NCI-H774 (cell line): ENCODE measurements at places on chromosomes 7 and 10.

GRCh38 chr10:50224330-50224952 is 26.9 kb downstream of the ASAH2 start:
- DNase-seq, result no peak

- DNase-seq, result no peak
Measured at GRCh38 chr10:75068523-75068922, 42.9 kb upstream of the SAMD8 start.

- DNase-seq, result no peak
Measured at GRCh38 chr7:17347401-17347800, 48.9 kb downstream of the AHR start.

DNA sequence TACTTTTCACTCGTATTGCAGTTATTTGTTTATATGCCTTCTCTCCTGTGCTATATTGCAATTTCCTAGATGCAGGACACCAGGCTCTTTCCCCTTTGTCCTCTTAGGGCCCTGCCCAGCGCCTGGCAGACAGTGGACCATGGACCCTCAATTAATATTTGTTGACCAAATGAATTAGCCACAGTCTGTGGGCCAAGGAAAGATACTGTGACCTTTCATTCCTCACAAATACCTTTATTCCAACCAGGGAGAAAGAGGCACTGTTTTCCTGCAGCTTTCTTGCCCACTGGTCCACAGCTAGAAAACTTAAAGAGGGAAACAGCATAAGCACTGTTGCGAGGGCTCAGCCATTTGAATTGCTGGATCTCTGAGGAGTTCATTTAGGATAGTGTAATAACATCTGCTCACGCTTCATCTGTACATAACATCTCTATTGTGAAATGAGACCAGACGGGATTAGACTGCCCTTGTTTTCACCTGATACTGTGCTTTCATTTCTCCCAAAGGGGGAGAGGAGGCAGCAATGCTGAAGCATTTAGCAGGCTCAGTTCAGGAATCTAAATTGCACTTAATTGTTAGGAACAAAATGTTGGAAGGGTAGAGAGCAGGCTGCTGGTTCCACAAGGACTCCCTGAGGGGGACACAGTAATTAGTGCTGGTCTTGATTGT is 46.7 kb downstream of the TNS3 start:
- no peak for DNase-seq

- DNase-seq, result no peak
Measured at GRCh38 chr10:78366663-78367411, 333.2 kb downstream of the RPS24 start.

GRCh38 chr10:102120991-102121738 is 997 bp upstream of the LDB1 start:
- no peak for DNase-seq

- DNase-seq, result no peak
Measured at GRCh38 chr10:94103801-94104221, 110.1 kb downstream of the PLCE1 start.

DNA sequence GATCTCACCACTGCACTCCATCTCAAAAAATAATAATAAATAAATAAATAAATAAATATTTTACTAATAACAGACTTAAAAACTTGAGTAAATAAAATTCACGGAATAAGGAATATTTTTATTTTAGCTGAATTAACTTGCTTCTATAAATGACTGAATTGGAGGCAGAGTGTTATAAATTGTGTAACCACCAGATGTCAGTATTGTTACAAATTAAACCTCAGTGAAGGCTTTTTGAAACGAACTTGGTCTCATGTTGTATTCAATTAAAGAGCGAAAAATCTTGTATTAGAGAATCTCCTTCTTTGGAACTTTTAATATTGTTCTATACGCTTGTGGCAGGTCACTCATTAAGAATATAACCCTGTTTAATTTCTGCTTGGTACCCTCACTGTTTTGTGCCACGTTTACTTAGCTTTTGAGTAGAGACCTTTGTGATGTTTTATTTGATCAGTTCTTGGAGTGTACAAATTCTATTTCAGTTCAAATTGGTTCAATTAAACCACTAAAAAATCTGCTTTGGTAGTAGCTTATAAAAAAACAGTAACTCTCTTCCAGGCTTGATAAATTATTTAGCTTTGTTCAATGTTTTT is 45.6 kb upstream of the SCIN start:
- DNase-seq, result peak; percentile 58

DNA sequence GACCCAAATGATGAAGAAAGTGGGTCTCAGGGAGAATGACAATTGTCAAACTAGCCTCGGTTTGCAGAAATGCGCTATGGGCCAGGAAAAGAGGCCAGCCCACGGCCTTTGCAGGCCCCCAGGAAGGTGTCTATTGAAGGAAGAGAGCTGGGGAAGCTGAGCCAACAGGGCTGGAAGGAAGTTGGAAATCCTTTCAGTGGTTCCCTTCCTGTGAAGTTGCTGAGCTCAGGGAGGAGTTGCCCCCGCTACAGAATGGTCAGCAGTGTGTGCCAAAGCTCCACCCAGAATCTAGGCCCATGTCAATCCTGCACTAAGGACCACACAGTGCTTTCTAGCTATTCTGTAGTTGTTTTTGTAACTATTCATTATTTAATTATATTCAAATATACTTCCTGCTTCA is 91.6 kb upstream of the ANLN start:
- DNase-seq, result no peak

DNA sequence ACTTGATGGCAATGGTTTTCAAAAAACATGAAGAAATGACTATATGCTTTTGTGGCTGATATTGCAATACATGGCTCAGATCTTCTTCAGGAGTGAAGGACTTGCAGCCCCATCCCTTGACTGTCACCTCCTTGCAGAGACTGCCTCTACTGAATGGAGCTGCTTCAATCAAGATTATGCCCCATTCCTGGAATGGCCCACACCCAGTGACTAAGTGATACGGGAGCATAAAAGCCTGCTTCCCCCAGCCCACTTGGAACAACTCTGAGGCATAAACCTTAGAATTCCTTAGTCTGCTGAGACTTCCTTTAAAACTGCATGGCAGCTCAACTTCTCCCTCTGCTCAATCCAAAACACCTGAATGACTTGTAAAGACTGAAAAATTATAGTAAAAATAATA is 957.1 kb downstream of the SORCS3 start:
- no peak for DNase-seq

- peak; percentile 50 for DNase-seq
Measured at GRCh38 chr10:133309720-133310398, 1.1 kb downstream of the ZNF511 start.

DNA sequence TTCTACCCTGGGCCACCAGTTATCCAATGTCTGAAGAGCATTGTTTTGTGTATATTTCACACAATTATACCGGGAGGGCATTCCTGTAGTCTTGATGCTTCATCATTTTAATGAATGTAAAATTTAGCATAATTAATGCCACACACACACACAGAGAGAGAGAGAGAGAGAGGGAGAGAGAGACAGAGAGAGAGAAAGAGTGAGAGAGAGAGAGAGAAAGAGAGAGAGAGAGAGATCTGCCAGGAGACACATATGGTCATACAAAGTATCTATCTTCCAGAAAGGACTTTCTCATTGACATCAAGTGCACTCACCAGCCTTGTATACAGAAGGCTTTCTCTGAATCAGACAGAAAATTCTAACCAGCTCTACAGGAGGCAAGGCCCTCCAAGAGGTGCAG is 72.3 kb downstream of the KLF6 start:
- DNase-seq, result no peak

GRCh38 chr7:32253299-32253698 is 183.1 kb upstream of the PDE1C start:
- DNase-seq, result no peak

- DNase-seq, result no peak
Measured at GRCh38 chr10:48448796-48449195, 142.3 kb downstream of the MAPK8 start.

- DNase-seq, result no peak
Measured at GRCh38 chr10:15169555-15170401, 1.3 kb upstream of the NMT2 start.

- DNase-seq, result no peak
Measured at GRCh38 chr7:69187824-69188333, 410.4 kb upstream of the AUTS2 start.

DNA sequence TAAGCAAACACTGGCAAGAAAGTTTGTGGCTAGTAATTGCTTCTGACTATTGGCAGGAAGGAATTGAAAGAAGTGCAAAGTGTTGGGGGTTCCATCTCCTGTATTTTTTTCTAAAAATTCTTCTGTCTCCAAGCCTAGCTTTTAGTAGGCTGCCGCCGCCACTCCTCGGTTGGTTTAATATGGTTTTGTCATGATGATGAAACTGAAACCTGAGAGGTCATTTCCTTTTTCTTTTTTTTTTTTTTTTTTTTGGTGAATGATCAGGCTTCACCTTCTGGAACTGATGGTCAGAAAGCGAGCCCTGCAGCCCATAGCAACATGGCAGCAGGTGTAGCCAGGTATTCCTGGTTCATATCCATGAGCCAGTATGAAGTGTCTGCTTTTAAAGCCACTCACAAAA is 75.3 kb upstream of the AGBL3 start:
- DNase-seq, result no peak

- DNase-seq, result no peak
Measured at GRCh38 chr10:126407831-126408230, 19.6 kb upstream of the ADAM12 start.

GRCh38 chr7:94382132-94382531 is 12.6 kb upstream of the COL1A2 start:
- no peak for DNase-seq

DNA sequence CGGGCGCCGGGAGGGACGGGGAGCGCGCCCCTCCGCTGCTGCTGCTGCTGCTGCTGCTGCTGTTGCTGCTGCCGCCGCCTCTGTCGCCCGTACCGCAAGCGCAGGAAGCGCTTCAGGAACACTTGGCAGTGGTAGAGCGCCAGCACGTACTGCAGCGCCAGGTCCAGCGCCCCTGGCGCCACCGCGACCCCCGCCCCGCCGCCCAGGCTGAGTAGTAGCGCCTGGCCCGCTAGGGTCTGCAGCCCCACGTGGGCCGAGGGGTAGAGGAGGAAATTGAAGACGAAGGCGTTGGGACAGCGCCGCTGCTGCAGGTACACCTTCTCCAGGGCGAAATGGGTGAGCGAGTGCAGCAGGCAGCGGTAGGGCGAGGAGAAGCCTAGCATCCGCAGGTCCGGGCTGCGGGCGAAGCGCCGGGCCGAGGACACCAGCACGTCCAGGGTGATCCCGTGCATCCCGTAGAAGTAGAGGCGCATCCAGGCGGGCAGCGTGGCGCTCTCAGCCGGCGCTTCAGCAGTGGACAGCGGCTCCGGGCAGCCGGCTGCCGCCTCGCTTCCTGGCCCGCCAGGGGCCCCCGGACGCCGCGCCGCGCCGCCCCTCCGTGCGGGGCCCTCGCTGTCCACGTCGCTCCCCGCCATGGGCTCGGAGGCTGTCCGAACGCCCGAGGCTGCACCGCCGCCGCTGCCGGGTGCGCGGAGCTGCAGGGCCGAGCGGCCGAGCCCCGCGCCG is at the start of gene TMEM229A:
Gene TMEM229A, minus strand, starts transcription at position 699 of the 726 bp plus-strand sequence. Its CDS starts 64 bp downstream, at position 635.
- DNase-seq, result peak; percentile 22

- no peak for DNase-seq
Measured at GRCh38 chr7:80851896-80852476, 66.9 kb downstream of the SEMA3C start.

DNA sequence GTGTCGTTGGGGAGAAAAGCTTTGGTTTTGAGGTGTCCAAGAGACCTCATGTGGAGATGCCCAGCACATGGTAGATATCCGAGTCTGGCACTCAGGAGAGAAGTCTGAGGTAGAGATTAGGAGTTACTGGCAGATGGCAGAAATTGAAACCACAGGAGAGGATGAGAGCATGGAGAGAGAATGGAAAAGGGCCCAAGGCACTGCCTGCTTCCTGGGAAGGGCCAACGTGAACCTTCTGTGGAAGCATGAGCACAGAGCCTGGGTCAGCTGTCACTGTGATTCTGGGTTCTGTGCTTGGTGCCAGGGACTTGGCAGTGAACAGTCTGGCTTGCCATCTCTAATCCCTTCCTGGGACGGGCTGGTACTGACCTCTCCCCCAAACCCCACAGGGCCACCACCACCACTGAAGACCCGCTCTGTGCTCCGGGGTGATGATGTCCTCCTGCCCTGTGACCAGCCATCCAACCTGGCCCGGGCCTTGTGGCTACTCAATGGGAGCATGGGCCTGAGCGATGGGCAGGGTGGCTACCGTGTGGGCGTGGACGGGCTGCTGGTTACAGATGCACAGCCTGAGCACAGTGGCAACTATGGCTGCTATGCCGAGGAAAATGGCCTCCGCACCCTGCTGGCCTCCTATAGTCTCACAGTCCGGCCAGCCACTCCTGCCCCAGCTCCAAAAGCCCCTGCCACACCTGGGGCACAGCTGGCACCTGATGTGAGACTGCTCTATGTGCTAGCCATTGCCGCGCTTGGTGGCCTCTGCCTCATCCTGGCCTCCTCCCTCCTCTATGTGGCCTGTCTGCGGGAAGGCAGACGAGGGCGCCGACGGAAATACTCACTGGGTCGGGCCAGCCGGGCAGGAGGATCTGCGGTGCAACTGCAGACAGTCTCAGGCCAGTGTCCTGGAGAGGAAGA is 4.1 kb downstream of the MRPL43 start:
- DNase-seq, result no peak

GRCh38 chr10:127576051-127576450 is 26.9 kb downstream of the NPS start:
- no peak for DNase-seq

GRCh38 chr7:101201695-101202602 is 1.1 kb upstream of the MOGAT3 start:
- no peak for DNase-seq

DNA sequence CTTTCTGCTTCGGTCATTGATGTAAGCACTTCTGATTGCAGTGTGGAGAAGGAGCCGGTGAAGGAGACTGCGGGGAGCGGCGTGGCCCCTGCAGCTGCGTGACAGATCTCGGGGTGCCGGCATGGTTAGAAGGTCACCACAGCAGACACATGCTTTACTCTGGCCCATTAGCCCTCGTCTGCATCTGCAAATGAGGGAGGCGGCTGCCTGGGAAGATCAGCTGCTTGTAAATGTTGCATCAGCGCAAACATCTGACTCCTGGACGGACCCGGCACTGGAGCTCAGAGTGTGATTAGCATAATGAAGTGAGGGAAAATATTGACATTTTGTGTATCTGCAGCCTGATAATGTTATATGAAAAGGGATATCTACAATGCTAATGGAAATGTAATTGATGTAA is 30.5 kb upstream of the MNX1 start:
- DNase-seq, result no peak

DNA sequence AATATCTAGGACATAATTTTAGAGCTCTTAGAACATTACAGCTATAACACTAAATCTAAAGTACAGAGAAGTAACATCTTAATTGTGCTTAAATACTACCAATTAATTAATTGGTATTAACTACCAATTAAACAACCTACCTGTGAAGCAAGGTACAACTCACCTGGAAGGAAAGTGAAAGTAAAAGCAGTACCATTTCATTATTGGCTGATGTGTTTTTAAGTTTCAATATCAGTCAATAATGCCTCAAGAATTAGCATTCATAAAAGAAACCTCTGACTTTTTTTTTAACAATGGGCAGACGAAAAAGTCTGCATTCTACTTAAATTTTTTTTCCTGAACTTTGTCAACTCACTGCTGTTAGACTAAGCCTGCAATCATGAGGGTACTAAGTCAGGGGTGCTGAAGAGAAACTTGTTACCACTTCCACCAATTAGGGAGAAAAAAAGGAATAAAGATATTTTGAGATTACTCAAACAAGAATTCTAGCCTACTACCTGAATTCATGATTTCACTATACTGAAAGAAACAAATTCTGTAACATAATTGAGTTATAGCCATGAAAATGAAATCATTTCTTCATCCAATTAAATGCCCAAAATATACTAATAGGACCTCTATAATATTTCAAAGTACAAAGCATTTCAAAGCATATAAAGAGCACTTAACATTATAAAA is 19.9 kb downstream of the UPF2 start:
- DNase-seq, result no peak

GRCh38 chr7:40969641-40970040 is 733.2 kb downstream of the INHBA start:
- DNase-seq, result no peak
